ENCODE measurements at places on chromosomes 5 and 9. TPM values are rescaled to one million over a fixed set of nuclear protein-coding genes. Genes with fewer than 3 reads are reported as not detected.
A peak's percentile ranks its signal among the peaks of the same experiment; 100 is the strongest.

PCDHA9 gene
- not detected for total RNA-seq

ATP6V0E1 gene
- total RNA-seq, result 447 TPM

- DNase-seq, result peak; percentile 78
Measured at GRCh38 chr5:93164690-93165089, 416.3 kb downstream of the NR2F1-AS1 start.

GRCh38 chr9:121658166-121658565, 6.7 kb downstream of the DAB2IP start:
- no peak for DNase-seq

DNA sequence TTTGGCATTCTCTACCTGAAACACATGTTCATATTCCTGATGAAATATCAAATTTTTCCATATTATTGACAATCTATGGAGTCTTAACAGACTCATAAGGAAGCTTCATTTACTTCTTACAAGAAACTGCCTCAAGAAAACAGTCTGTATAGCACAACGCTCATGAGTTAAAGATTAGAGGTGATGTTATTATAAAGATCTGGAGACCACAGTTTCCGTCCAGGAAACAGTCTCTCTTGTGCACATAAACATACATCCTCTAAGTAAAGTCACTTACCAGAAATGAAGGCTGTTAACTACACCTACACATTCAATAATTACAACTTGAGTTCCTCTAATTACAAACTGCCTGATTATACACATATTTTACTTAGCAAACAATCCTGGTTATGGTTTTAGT, 86.9 kb downstream of the RAPGEF6 start:
- DNase-seq, result no peak

Measured in HFFc6 (cell line).